ENCODE measurements at places on chromosomes 6 and 20. TPM values are rescaled to one million over a fixed set of nuclear protein-coding genes. Genes with fewer than 3 reads are reported as not detected.

The CFAP206 gene
- not detected for total RNA-seq

The UST gene
- 18.4 TPM for total RNA-seq

The GPX5 gene
- total RNA-seq = not detected

The CENPQ gene
- 1.5 TPM for total RNA-seq

The APCDD1L gene
- 3.5 TPM for total RNA-seq

The C4A gene
- total RNA-seq = 10.3 TPM

The FAXC gene
- total RNA-seq = 0.14 TPM

The RNGTT gene
- total RNA-seq = 38.1 TPM

The ACAT2 gene
- total RNA-seq = 54.5 TPM

The HLA-DRB1 gene
- 0.14 TPM for total RNA-seq

The OXT gene
- total RNA-seq = not detected

The SLC44A4 gene
- total RNA-seq = not detected

The CGA gene
- not detected for total RNA-seq

The TRIM40 gene
- total RNA-seq = not detected

The RNF182 gene
- total RNA-seq = 2.3 TPM

The HIVEP1 gene
- 14.6 TPM for total RNA-seq

The HAO1 gene
- not detected for total RNA-seq

The FAM162B gene
- not detected for total RNA-seq

The CAP2 gene
- total RNA-seq = 35.4 TPM

The NKAPL gene
- 1.5 TPM for total RNA-seq

The PRR18 gene
- not detected for total RNA-seq

The JPH2 gene
- total RNA-seq = 16.3 TPM

The SAPCD1 gene
- total RNA-seq = 0.44 TPM

Data from placental pericyte (primary cell).